Astrocyte (in vitro differentiated cells and primary cell): ENCODE measurements at places on chromosomes 2 and 18.

- H3K36me3 ChIP-seq: no peaks in the 10 kb centered on the region
- no peak overlapping the region for H3K27ac ChIP-seq
- DNase-seq: no peak
- no peak overlapping the region for H3K4me3 ChIP-seq
- peaks cover 6% of the 10 kb centered on the region for H3K4me1 ChIP-seq
- peaks cover 27% of the 10 kb centered on the region for H3K27me3 ChIP-seq
These were observed 3.7 kb upstream of the TGFA start for GRCh38 chr2:70557171-70557838.

- no peak for DNase-seq
- no peaks in the 10 kb centered on the region for H3K4me1 ChIP-seq
- H3K4me3 ChIP-seq: no peak overlapping the region
These were observed 162.7 kb upstream of the ID2 start for GRCh38 chr2:8518979-8519668.

- DNase-seq: peak; percentile 35
- no peaks in the 10 kb centered on the region for H3K27me3 ChIP-seq
- H3K4me1 ChIP-seq: peaks cover 14% of the 10 kb centered on the region
- H3K4me3 ChIP-seq: no peak overlapping the region
These were observed 382.3 kb upstream of the NT5C1B start for GRCh38 chr2:18971628-18972027.

- no peaks in the 10 kb centered on the region for H3K27me3 ChIP-seq
- no peaks in the 10 kb centered on the region for H3K36me3 ChIP-seq
- peaks cover 4% of the 10 kb centered on the region for H3K4me1 ChIP-seq
- DNase-seq: peak; percentile 79
- no peak overlapping the region for H3K4me3 ChIP-seq
These were observed 81.2 kb downstream of the ADD2 start for GRCh38 chr2:70686577-70687460.

DNA sequence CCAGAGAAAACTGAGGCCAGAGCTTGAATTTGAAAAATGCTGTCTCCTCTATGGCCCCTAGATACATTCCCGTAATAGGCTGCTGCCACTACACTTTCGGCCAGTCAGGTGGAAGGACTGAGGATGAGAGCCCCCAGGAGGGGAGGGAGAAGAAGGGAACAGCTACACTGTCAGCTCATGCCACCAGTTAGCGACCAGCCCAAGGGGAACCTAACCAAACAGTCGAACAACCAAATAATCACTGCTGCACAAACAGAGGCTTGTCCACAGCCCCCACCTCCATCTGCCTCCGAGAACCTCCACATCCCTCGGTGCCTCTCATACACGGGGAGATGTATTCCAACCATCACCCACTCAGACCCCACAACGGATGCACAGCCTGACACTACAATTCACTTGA is 7.3 kb downstream of the ZNF516 start:
- DNase-seq: no peak
- no peaks in the 10 kb centered on the region for H3K36me3 ChIP-seq
- H3K27me3 ChIP-seq: no peaks in the 10 kb centered on the region
- no peak overlapping the region for H3K4me3 ChIP-seq

DNA sequence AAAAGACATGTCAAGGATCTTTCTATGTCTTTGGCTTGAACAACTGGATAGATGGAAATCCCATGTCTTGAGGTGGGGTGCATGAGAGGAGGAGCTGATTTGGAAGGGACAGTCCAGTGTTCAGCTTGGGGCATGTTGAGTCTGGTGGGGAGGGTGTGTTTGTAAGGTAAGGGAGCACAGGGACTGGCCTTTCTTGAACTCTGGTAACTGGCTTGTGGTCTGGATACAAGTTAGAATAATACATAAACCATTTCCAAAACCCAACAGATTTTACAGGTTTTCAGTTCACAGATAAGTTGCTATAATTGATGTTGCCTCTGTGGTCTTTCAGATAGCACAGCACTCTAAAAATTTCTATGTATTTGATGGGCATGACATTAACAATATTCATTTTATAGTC is 24.2 kb downstream of the RHBDD1 start:
- H3K4me3 ChIP-seq: no peak overlapping the region
- no peaks in the 10 kb centered on the region for H3K36me3 ChIP-seq
- DNase-seq: no peak
- H3K27ac ChIP-seq: no peak overlapping the region
- no peaks in the 10 kb centered on the region for H3K27me3 ChIP-seq

DNA sequence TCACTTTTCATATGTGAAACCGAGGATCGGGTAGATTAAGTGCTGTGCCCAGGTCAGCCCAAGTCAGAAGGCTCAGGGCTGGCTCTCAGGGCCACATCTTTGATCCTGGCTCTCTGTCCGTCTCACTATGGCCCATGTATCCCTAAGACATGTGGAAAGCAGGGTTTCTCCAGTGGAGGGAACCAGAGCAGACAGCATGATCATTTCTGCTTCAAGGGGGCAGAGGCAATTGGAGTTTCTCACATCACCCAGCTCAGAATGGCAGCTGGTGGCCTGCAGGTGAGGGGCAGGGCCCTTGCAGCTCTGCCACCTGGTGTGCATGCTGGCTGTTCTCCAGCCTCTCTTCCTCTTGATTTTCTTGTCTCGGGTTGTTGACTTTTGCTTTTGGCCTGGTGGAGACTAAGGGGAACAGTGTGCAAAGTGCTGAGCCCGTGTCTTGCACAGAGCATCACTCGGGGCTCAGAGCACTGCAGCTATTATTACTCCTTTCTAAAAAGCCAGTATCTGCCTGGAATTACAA is 27.0 kb downstream of the LDLRAD4 start:
- no peak overlapping the region for H3K4me3 ChIP-seq
- H3K27ac ChIP-seq: no peak overlapping the region
- DNase-seq: no peak

DNA sequence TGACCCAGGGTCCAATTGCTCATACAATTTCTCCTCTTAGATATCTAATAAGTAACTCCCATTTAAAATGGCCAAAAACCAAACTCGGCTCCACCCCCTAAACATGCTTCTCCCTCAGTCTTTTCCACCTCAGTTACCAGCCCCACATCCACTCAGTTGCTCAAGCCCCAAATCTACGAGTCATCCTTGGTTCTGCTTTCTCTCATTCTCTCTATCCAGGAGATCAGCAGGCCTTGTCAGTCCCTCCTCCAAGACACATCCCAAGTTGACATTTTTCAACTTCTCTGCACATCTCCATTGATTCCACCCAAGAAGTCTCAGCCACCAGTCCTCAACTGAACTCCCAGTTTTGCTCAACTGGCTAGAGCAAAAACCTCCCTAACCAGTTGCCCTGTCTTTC is 40.5 kb upstream of the RTN4 start:
- no peaks in the 10 kb centered on the region for H3K27me3 ChIP-seq
- no peak overlapping the region for H3K4me3 ChIP-seq
- H3K27ac ChIP-seq: no peak overlapping the region
